ENCODE measurements at places on chromosomes 6 and 20. TPM values are rescaled to one million over a fixed set of nuclear protein-coding genes. Genes with fewer than 3 reads are reported as not detected.

The TRDN gene
- 5.1 TPM for total RNA-seq

The LY6G6C gene
- 3.1 TPM for total RNA-seq

The OTOR gene
- total RNA-seq = 1.7 TPM

The LST1 gene
- not detected for total RNA-seq

The DNAH8 gene
- total RNA-seq = 0.24 TPM

The MUC22 gene
- 6.5 TPM for total RNA-seq

The PRIM2 gene
- 15.9 TPM for total RNA-seq

The PTK7 gene
- total RNA-seq = 196 TPM

The MICB gene
- total RNA-seq = 0.24 TPM

The AGER gene
- 2.9 TPM for total RNA-seq

The ZC3H12D gene
- 5.5 TPM for total RNA-seq

The REM1 gene
- total RNA-seq = not detected

The B4GALT5 gene
- 21.9 TPM for total RNA-seq

The PPP1R3G gene
- 8.9 TPM for total RNA-seq

The RIMS4 gene
- total RNA-seq = 2.9 TPM

The CFB gene
- 34.7 TPM for total RNA-seq

The SALL4 gene
- 3.6 TPM for total RNA-seq

The C6orf163 gene
- total RNA-seq = 4.3 TPM

The VSX1 gene
- 0.24 TPM for total RNA-seq

The PRRT1 gene
- 1.2 TPM for total RNA-seq

The HEY2 gene
- 37.6 TPM for total RNA-seq

The ADA gene
- 14.0 TPM for total RNA-seq

The RAB44 gene
- total RNA-seq = not detected

The POPDC3 gene
- 1.7 TPM for total RNA-seq

The RFX6 gene
- total RNA-seq = 0.72 TPM

The C2 gene
- 27.0 TPM for total RNA-seq

The NOX3 gene
- not detected for total RNA-seq

The PHACTR3 gene
- 5.1 TPM for total RNA-seq
